BJ (cell line): ENCODE measurements at places on chromosomes 3 and 15. TPM values are rescaled to one million over a fixed set of nuclear protein-coding genes. Genes with fewer than 3 reads are reported as not detected.

CASR gene
- not detected in 2 replicates for polyA plus RNA-seq

DNA sequence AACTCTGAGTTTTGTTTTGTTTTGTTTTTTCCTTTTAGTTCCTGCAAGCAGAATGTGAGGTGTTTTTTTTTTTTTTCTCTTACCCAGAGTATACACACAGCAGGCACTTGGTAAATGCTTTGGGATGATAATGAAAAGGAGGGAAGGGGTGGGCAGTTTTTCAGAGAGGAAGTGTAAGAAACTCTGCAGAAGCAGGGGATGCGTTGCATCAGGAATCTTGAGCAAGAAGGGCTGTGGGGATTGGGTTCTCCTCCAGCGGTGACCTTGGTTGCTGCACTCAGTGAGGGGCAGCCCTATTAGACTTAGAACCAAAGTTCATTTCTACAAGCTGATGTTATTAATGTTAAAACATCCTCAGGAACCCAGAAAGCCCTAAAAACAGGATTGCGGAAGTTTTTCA lies 32.2 kb upstream of the TMEM158 start:
- no peak for DNase-seq

DNA sequence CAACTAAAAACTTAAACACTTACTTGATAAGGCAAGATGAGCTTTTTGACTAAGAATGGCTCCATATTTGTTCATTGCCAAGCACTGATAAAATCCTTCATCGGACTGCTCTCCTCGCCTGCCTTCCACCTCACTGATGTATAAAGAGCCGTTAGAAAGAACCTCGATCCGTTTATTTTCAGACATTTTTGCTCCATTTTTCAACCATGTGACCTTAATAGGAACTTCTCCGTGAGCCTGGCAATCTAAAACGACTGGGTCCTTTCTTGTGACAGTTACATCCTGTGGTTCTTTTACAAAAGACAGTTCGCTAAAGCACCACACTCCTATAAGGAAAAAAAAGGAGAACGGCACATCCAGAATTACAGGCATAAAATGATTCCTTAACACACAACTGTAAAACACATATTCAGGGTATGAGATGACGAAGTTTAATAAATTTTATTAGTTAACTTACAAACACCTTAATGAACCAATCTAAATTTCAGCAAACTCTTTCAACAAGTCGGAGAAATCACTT lies 2.5 kb downstream of the PRTG start:
- no peak for DNase-seq

GRCh38 chr3:110165753-110166152 lies 828.4 kb upstream of the DPPA4 start:
- no peak for DNase-seq

DNA sequence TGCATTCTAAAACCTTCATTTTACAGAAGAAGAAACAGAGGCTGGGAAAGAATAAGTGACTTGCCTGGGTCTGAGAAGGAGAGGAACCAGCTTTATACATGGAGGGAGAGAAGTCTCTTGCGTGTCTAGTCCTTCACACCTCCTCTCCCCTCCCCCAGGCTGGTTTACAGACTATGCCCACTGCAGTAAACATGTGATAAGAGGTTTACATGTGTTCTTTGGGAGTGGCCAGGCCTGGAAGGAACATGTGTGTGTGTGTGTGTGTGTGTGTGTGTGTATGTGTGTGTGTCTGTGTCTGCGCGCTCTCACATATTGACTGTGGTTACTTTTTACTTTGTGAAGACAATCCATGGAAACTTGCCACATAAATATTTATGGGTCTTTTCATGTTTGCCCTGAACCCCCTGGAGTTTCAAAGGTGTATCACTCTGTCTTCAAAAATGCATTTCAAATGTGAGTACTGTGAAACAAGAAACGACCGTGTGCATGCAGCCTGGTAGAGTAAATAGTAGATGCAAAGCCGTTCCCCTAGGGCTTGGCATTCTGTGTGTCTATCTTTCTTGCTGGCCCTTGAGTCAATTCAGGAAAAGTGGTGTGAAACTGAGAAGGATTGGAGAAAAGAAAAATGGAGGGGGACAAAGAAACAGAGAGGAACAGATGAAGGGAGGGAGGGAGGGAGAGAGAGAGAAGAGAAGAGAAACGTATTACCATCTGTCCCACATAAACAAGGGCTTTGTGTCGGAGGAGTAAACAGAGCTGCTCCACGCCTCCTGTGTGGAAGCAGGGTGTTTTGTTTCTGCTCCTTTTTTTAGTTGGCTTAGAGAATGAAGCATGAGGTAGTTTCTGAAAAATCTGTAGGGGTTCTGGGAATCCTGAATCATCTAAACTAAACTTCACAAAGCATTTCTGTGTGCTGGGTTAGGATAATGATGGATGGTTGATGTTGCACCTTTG lies 51.7 kb downstream of the CLDN11 start:
- DNase-seq, result no peak
